ENCODE measurements at places on chromosomes 12 and 14. TPM values are rescaled to one million over a fixed set of nuclear protein-coding genes. Genes with fewer than 3 reads are reported as not detected.
A peak's percentile ranks its signal among the peaks of the same experiment; 100 is the strongest.

- H3K27me3 ChIP-seq: no peaks in the 10 kb centered on the region
- H3K27ac ChIP-seq: peak overlapping the region; percentile 98
- peaks cover 90% of the 10 kb centered on the region for H3K4me1 ChIP-seq
- DNase-seq: no peak
Observed at GRCh38 chr14:70654632-70655031, 12.9 kb downstream of the TTC9 start.

DNA sequence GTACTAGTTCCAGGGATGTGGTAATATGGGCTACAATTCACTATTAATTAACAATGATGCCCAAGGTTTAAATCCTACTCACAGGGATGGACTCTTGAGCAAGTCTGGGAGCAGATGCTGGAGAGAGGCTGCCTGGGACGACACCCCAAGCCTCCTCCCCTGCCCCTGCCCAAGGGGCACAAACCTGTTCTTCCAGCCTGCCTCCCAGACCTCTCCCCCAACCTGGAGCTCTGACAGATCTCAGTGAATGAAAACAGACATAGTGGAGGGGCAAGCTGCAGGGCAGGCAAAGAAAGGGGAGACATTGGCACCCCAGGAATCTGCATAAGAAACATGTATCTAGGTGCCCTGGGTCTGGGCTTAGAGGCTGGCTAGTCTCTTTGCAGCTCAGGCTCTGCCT, 5.8 kb downstream of the KDM2B start:
- no peak overlapping the region for H3K4me3 ChIP-seq
- H3K27me3 ChIP-seq: no peaks in the 10 kb centered on the region
- peaks cover 13% of the 10 kb centered on the region for H3K4me1 ChIP-seq
- no peak for DNase-seq

DNA sequence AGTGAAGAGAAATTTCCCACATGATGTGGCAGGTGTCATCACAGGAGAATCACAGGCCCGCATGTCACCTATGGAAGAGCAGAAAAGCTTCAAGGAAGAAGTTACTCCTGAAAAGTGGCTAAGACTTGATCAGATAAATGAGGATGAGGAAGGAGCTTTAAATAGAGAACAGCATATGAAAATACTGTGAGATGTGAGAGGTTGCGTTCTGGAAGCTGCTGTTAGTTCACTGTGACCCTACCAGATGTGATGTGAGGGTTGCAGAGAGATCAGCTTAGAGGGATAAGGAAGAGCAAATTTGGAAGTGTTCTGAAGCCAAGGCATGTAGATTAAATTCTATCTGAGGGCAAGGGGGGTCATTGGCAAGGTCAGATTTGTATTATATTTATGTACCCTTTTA, 17.1 kb downstream of the ERP27 start:
- no peak overlapping the region for H3K4me3 ChIP-seq
- peak overlapping the region; percentile 26 for H3K27ac ChIP-seq
- DNase-seq: no peak
- peaks cover 62% of the 10 kb centered on the region for H3K36me3 ChIP-seq

DNA sequence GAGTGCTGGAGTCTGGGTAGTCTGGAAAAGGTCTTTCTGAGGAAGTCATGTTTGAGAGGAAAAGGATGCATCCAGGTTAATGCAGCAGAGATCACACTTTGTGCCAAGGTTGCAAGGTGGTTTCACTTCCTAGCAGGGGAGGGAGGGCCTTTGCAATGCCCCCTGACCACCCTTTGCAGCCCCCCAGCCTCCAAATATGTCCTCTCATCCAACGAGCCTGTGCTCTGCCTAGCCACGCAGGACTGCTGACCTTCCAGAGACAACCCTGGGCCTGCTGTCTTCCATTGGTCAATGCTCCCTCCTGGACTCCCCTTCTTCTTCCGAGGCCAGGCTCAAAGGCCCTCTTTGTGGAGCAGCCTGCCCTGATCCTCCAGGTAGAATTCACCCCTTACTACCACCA, 47.3 kb upstream of the TUNAR start:
- no peak overlapping the region for H3K4me3 ChIP-seq
- DNase-seq: no peak
- H3K27ac ChIP-seq: no peak overlapping the region

- no peaks in the 10 kb centered on the region for H3K27me3 ChIP-seq
- H3K27ac ChIP-seq: no peak overlapping the region
- H3K36me3 ChIP-seq: no peaks in the 10 kb centered on the region
Observed at GRCh38 chr14:64788706-64789105, 84.5 kb downstream of the PLEKHG3 start.

DNA sequence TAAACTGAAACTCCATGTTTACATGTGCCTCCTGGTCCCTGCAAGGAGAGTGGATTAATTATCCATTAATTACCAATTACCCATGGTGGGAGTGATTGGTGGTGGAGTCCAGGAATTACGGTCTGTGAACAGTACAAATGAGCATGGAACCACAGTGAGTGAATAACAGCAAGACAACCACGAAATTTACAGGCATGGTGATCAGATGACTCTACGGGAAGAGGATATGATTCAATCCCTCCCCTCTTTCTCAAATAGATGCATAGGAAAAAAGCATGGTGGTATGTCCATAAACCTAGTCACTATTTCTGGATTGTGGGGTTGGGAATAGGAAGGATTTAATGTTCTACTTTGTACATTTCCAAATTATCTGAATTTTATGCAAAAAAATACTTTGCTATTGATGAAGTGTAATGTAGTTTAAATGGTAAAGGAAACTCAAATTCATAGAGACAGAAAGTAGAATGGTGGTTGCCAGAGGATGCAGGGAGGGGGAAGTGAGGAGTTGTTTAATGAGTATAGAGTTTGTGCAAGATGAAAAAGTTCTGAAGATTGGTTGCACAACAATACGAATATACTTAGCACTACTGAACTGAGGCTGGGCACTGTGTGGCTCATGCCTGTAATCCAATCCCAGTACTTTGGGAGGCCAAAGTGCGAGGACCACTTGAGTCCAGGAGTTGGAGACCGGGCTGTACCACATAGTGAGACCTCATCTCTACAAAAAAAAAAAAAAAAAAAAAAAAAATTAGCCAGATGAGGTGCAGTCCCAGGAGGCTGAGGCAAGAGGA, 41.2 kb upstream of the C12orf75 start:
- DNase-seq: no peak
- H3K27ac ChIP-seq: no peak overlapping the region
- no peaks in the 10 kb centered on the region for H3K36me3 ChIP-seq
- no peak overlapping the region for H3K4me3 ChIP-seq
- peaks cover 26% of the 10 kb centered on the region for H3K27me3 ChIP-seq

DNA sequence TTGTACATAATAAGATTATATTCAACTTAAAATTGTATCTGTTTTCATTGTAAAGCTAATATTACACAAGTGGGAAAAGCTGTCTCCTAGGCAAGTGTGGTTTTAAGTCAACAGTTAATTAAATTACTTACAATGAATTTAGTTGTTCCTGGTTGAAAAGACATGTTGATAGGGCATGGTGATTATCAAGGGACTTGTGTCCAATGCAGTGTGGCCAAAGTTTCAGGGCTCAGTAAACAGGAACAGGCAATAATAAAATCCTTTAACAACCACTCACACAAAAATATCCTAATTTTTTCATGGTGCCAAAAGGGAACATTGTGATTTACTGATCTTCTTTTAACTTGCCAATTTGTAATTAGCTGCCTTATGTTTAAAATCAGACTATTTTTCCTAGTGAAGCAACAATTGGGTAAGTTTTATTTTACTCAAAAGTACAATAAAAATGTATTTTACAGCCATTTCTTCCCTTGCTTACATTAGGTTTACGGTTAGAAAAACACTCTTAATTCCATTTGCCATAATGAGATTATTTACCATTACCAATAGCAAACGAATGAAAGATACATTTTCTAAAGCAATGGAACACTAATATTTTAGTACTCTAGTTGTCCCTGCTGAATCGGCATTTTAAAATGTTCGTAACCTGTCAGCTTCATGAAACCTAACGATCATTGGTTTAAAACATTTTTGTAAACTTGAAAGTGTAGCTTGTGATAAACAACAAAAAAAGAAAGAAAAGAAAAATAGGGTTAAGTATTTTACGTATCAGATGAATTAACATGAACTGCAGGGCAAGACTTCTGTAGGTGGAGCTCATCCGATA, 1.8 kb upstream of the WNK1 start:
- H3K27ac ChIP-seq: no peak overlapping the region
- H3K36me3 ChIP-seq: peaks cover 20% of the 10 kb centered on the region
- H3K4me1 ChIP-seq: peaks cover 13% of the 10 kb centered on the region
- H3K27me3 ChIP-seq: no peaks in the 10 kb centered on the region
- no peak overlapping the region for H3K4me3 ChIP-seq

- H3K27ac ChIP-seq: no peak overlapping the region
- DNase-seq: no peak
- H3K27me3 ChIP-seq: peaks cover 4% of the 10 kb centered on the region
- H3K4me1 ChIP-seq: peaks cover 55% of the 10 kb centered on the region
Observed at GRCh38 chr12:116320791-116321217, 43.3 kb upstream of the MED13L start.

DNA sequence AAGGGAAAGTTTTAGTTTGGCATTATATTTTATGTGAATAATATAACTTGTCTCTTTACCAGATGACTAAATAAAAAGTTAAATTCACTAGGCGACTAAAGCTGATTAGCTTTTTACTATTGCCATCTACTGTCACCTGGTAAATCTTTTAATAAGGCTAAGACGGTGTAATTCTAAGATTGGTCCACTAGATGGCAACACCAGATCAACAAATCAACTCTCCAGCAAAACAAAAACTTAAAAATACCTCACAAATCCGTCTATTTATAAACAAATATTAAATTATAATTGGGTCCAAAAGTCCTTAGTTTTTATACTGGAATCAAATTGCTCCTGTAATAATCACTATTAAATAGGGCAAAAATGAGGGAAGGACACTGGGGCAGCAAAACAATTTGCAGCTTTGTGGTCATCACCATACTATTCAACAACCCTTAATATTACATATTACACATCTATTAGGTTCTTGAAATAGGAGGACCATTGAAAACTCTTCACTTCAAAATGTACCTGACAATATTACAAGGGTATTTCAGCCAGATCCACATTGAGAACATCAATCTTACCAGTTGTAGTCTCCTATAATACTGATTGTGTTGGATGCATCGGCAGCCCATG, 47.9 kb downstream of the GALC start:
- no peak overlapping the region for H3K4me3 ChIP-seq
- peaks cover 20% of the 10 kb centered on the region for H3K36me3 ChIP-seq
- H3K27me3 ChIP-seq: no peaks in the 10 kb centered on the region

DNA sequence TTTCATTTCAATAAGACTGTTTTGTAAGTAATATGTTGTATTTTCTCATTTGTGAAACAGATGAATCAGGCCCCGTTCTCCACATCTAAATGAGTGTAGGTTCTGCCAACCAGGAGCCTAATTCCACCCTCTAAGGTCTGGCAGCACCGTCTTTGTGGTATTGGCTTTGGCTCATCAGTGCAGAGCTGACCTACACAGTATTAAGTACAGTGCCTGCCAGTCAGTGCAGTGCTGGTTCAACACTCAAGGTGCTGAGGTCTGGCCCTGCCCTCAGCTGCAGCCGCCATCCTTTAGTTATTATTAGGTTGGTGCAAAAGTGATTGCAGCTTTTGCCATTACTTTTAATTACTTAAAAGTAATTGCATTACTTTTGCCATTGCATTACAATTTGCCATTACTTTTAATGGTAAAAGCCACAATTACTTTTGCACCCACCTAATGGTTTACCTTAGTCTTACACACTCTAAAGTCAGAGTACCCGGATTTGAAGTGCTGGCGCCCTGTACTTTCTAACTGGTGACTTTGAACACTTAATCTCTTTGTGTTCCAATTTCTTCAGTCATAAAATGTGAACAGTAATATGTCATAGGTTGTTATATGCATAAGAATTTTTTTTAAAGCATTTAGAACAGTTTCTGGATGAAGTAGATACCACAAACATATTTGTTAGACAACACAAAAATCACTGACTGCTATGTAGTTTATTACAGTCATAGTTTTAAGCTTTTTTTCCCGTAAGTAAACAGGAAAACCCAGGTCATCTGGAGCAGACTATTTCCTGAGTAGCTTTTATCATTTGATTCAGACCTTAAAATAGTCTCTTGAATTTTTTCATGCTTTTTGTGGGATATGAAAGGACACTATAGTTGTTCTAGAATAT, 99.5 kb downstream of the SYNE2 start:
- H3K27me3 ChIP-seq: no peaks in the 10 kb centered on the region
- H3K36me3 ChIP-seq: peaks cover 62% of the 10 kb centered on the region
- DNase-seq: no peak
- H3K4me3 ChIP-seq: no peak overlapping the region
- H3K4me1 ChIP-seq: peaks cover 21% of the 10 kb centered on the region

- H3K4me1 ChIP-seq: no peaks in the 10 kb centered on the region
- no peaks in the 10 kb centered on the region for H3K36me3 ChIP-seq
- no peak overlapping the region for H3K27ac ChIP-seq
- no peak overlapping the region for H3K4me3 ChIP-seq
- H3K27me3 ChIP-seq: peaks cover 18% of the 10 kb centered on the region
Observed at GRCh38 chr14:60204843-60205774, 39.9 kb upstream of the DHRS7 start.

- no peaks in the 10 kb centered on the region for H3K36me3 ChIP-seq
- no peak for DNase-seq
- no peak overlapping the region for H3K4me3 ChIP-seq
- H3K27ac ChIP-seq: no peak overlapping the region
Observed at GRCh38 chr14:92369097-92369496, 46.1 kb downstream of the SLC24A4 start.

- no peak overlapping the region for H3K27ac ChIP-seq
- peaks cover 4% of the 10 kb centered on the region for H3K27me3 ChIP-seq
- no peak overlapping the region for H3K4me3 ChIP-seq
- peaks cover 2% of the 10 kb centered on the region for H3K4me1 ChIP-seq
Observed at GRCh38 chr12:76308866-76309265, 39.3 kb downstream of the BBS10 start.

The OR6C2 gene
- total RNA-seq: not detected

The BBS10 gene
- total RNA-seq: 5.1 TPM

The CBLN3 gene
- total RNA-seq: 5.3 TPM

DNA sequence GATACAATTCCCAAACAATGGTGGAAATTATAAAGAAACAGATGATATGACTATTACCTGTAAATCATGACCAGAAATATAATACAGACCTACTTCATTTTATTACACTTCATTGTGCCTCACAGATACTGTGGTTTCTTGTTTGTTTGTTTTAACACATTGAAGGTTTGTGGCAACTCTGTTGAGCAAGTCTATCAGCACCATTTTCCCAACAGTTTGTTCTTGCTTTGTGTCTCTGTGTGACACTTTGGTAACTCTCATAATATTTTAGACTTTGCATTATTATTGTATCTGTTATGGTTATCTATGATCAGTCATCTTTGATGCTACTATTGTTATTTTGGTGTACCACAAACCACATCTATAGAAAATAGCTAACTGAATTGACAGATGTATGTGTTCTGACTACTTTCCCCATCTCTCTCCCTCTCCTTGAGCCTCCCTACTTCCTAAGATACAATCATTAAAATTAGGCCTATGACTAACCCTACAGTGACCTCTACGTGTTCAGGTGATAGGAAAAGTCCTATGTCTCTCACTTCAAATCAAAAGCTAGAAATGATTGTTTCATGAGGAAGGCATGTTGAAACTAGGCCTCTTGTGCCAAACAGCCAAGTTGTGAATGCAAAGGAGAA, 49.1 kb downstream of the FBXO33 start:
- no peak overlapping the region for H3K4me3 ChIP-seq
- peaks cover 31% of the 10 kb centered on the region for H3K4me1 ChIP-seq
- H3K27me3 ChIP-seq: no peaks in the 10 kb centered on the region
- no peak for DNase-seq

Data from activated CD4-positive, alpha-beta T cell treated with anti-CD3 and anti-CD28 coated beads, Interleukin-2, amount 10 ng/mL, durations not matched to agents 7 days and 5 days (primary cell).